Peyer's patch (tissue), 4 donors: ENCODE measurements at places on chromosomes 3 and 15. TPM values are rescaled to one million over a fixed set of nuclear protein-coding genes. Genes with fewer than 3 reads are reported as not detected.

DNA sequence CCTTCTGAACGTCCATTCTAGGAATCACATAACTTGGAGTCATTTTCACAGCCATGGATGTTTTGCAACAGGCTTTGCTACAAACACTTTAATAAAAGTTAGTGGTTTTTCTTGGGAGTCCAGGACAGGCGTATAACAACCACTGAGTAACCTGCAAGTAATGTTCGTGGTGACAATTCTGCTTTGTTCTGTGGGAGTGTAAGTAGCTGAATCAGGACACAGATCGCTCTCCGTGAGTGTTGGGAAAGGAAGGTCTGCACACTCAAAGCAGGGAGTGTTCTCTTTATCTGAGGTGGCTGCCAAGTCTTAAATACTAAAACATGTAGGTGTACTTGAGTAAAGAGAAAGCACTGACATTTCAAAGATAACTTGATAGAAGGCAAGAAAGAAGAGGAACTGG lies 7.9 kb upstream of the BNC1 start:
- DNase-seq, result no peak
- H3K4me3 ChIP-seq, result no peak overlapping the region
- no peak overlapping the region for H3K27ac ChIP-seq
- no peaks in the 10 kb centered on the region for H3K36me3 ChIP-seq

DNA sequence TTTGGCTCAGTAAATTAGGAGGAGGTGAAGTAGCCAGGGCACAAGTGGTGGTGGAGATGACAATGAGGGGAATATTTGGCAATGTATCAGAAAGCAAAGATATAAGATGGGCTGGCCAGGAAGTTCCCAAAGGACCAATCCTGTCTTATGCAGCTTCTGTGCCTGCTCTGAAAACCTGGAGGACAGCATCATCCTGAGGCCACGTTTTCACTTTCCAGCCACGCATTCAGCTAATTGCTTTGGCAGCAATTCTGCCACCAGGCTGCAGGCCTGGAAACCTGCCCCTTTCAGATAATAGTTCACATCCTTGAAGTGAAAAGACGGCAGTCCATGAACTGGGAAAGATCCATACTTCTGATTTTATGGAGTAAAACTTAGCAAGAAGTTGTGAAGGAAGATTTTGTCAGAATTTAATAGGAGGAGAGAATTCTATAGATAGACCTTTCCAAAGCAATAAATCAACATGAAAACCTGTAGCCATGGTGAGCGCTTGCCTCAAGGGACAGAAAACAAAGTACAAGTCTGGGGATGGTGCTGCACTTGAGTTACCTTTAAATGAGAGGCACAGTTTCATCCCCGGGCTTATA lies 682.5 kb downstream of the GRM7 start:
- H3K36me3 ChIP-seq, result no peaks in the 10 kb centered on the region
- no peak overlapping the region for H3K4me3 ChIP-seq
- H3K27ac ChIP-seq, result no peak overlapping the region

DNA sequence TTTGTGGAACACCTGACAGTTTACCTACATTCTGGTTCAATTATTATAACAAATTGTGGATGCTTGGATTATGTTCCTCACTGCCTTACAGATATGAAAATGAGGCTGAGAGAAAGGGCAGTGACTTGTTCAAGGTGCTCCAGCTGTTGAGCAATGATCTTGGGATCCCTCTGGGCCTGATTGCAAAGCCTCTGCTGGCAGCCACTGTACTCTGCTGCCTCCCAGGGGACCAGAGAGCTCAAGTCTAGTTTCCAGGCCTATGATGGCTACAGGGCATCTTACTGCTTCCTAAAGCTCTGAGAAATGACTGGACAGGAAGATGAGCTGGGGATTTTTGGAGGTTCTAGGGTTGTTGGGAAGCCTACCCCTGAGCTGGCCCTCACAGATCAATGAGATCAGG lies 2.3 kb upstream of the SHC4 start:
- no peaks in the 10 kb centered on the region for H3K27me3 ChIP-seq
- H3K4me1 ChIP-seq, result no peaks in the 10 kb centered on the region
- H3K36me3 ChIP-seq, result no peaks in the 10 kb centered on the region
- no peak overlapping the region for H3K4me3 ChIP-seq

- H3K4me3 ChIP-seq, result no peak overlapping the region
- no peaks in the 10 kb centered on the region for H3K27me3 ChIP-seq
- DNase-seq, result no peak
- H3K36me3 ChIP-seq, result no peaks in the 10 kb centered on the region
- no peak overlapping the region for H3K27ac ChIP-seq
These were observed 236.6 kb downstream of the SV2B start for GRCh38 chr15:91336687-91337086.

GRCh38 chr3:177676148-177676547 lies 478.9 kb upstream of the TBL1XR1 start:
- no peaks in the 10 kb centered on the region for H3K36me3 ChIP-seq
- no peaks in the 10 kb centered on the region for H3K27me3 ChIP-seq
- H3K4me1 ChIP-seq, result no peaks in the 10 kb centered on the region
- no peak overlapping the region for H3K4me3 ChIP-seq

GRCh38 chr15:76501011-76501410 lies 164.4 kb downstream of the ISL2 start:
- no peaks in the 10 kb centered on the region for H3K27me3 ChIP-seq
- no peaks in the 10 kb centered on the region for H3K4me1 ChIP-seq
- no peak for DNase-seq
- H3K4me3 ChIP-seq, result no peak overlapping the region

The GOLGA6B gene
- not detected for total RNA-seq

The IQCH gene
- total RNA-seq, result 0.94 TPM

The SPTSSB gene
- not detected for total RNA-seq

The MITF gene
- 6.0 TPM for total RNA-seq
